ENCODE measurements at places on chromosomes 2 and 18.

DNA sequence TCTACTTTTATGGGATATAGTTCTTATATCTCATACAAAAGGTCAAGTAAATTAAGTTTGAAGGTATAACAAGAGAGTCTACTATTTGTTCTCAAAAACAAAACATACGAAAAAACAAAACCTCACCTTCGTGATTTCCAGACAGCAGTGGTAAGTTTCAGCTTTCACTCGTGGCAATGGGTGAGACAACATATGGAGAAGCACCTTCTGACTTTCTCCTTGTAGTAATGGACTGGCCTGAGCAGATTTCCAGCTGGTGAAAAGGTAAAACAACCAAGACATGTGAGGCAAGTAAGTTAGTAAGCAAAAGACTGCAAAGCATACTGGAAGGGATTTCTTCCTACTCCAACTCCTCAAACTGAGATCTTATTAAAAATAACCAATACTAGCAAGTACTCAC lies 39.6 kb downstream of the RTTN start:
- no peak for DNase-seq

DNA sequence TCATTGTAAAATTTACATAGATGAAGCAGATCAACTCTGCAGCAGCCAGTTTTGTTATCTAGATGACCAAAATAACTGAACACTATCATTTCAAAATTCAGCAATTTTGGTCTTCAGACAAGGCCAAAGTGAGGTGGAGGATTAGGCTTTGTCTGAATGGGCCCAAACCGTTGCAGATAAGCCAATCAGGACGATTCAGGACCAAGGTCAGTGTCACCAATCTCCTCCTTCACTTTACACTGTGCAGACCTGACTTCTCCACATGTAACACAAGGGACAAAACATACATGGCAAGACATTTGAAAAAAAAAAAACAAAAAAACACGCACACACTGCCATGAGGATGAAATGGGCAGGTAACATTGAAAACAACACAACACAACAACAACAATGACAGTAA lies 211.2 kb downstream of the NAPG start:
- DNase-seq = no peak

GRCh38 chr2:39524756-39525635 lies 87.9 kb upstream of the MAP4K3 start:
- no peak for DNase-seq

DNA sequence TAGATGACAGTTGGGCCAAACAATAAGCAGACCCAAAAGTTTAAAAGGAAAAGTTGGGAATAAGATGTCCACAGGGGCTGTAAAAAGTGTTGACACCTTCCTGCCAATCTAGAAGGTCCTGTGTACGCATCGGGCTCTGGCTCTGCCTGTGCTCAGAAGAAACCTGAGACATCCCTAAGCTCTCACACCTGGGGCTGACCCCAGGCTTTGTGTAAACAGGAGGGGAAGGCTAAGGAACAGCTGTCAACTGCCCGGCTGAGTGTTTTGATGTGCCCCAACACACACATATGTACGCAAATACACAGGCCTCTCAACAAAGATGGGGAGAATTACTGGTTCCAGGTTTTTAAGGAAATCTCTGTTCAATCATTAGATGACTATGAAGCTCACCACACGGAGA lies 59.5 kb downstream of the TMEM131 start:
- DNase-seq = no peak

DNA sequence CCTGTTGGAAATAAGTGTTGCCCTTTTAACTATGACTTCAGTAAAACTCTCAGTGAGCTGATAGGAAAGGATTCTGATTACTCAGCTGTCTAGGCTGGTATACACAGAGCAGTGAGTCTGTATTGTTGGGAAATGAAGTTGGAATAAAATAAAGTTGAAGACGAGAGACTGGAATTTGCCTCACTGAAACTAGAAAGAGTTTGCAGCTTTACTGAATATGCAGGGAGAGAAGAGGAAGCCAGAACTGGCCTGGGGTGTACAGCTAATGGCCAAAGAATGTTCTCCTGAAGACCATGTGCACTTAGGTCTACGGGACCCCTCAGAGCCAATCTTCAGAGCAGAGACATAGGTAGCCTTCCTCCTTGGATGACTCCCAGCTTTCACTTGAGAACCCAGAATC lies 26.5 kb downstream of the EIF4E2 start:
- no peak for DNase-seq

DNA sequence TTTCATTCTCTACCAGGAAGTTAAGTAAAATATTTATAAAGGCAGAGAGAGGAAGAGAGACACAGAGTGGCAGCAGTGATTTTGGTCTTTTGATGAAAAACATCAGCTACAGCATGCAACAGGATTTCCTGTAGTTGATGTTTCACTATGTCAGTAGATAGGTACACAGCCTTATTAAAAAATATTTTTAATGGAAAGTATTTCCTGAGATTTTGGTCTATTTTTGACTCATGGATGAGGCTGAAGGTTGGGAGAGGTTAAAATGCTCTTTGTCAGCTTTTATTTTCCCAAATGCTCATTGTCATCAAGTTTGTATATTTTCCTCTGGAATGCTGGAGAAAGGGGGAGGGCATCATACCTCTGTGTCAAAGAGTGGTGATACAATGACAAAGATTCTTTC lies 1112.5 kb downstream of the CBLN2 start:
- DNase-seq = no peak

DNA sequence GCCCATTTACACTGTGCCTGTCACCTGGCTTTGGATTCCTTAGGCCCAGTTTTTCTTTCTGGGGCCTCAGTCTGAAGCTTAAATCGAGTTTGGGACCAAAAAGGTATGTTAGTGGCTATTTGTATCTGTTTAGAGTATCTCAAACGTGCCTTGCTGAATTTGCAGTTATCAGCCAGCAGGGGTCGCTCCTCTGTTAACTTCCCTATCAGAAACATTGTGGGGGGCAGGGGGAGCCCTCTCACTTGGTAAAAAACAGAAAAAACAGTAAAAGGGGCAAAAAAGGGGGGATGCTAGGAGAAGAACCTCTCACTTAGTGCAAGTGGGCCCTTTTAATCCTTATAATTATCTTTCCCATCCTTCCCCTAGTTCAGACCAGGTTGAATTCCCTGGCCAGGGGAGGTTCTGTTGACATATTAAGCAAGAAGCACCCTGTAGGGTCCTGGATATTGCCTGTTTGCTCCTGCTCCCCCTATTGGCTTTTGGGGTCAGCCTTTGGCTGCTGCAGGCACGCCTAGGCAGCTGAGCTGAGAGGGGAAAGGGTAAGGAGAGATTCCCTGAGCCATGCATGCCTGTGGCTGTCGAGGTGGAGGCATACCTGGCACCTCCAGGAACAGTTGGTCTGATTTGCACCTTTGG lies 8.8 kb upstream of the IFIH1 start:
- DNase-seq = peak; percentile 37

GRCh38 chr2:143162997-143163396 lies 33.8 kb downstream of the ARHGAP15 start:
- no peak for DNase-seq

GRCh38 chr2:2834105-2834504 lies 503.0 kb upstream of the MYT1L start:
- DNase-seq = no peak

- peak; percentile 29 for DNase-seq
Measured at GRCh38 chr2:212777020-212777491, 238.5 kb upstream of the ERBB4 start.

DNA sequence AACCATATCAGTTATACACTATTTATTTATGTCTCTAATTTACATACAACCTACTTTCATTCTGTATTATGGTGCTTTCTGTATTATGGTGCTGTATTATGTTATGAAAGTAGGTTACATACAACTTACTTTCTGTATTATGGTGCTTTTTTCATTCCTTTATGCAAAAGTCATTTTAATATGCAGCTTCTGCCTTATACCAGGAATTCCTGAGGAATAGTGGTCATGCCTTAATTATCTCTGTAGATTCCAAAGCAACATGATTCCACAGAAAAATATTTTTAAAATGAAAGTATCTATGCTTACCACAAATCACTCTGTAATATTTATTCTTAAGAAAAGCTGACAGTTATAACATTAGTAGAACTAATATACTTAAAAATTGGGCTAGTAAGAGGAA lies 922.0 kb upstream of the NRXN1 start:
- DNase-seq = no peak

GRCh38 chr18:706405-706804 lies 6.0 kb downstream of the ENOSF1 start:
- no peak for DNase-seq

GRCh38 chr2:160402501-160402900 lies 91.1 kb downstream of the RBMS1 start:
- DNase-seq = no peak

DNA sequence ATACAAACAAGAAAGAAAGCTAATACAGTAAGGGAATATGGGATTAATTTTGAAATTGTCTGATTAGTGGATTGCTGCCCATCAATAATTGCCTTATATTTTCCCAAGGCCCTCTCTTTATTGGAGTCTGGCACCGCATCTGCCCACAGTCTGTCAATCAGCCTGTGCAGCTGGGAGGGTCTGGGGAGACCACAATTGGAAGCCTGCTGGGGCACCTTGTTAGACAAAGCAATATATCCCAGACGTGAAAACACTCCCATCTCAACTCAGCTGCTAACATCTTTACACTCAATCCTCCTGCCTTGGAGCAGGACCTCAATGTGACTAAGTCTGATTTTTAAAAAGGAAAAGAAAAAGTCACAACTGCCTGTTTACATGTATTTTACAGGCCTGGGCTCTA lies 258.6 kb downstream of the SRBD1 start:
- no peak for DNase-seq

DNA sequence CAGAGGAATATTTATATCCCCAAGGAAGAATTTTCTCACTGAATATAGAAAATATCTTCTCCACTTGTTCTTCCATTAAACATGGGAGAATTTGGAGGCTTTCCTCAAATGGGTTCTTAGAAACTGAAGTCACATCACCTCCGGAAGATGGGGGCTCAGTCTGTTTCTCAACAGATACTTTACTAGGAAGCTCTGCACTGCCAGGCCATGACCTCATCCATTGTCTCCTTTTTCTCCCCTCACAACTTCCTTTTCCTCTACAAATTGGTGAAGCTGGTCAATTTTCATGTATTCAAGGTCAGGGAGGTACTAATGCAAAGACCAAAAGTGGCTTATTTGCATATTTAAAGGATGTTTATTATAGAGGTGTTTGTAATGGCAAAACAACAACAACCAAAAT lies 173.1 kb downstream of the RNF152 start:
- DNase-seq = no peak

DNA sequence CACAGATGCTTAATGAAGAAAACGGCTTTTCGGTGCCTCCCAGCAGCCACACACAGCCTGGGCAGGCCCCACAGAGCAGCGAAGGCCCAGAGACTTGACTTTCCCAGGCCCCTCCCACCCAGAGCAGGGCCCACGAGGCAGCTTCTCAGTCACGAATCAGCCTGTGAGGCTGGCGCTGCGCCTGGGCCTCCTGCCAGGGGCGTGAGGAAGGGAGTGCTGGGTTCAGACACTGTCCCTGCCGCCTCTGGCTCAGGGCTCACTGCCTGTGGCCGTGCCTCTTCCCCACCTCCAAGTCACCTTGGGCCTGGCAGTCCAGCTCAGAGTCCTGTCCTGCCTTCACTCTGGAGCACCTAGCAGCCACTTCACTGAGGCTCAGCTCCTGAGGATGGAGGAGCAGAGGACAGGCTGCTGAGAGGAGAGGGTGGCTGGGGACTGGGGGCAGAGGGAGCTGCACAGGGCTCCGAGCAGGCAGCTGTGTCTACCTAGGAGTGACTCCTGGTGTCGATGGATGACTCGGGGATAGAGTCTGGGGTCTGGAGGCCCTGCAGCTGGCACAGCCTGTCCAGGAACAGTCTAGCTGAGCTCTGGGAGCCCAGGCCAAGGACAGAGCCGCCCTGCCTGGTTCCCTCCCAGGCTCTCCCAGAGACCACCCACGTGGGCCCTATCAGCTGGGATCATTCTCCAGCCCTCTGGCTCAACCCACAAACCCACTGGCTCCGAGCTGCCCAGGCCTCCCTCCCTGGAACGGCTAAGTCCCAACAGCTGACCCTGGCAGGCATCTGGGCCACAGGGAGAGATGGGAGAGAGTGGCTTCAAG lies 36.4 kb upstream of the FOSL2 start:
- DNase-seq = peak; percentile 44

GRCh38 chr2:231464576-231465540 lies 574 bp upstream of the NCL start:
- peak; percentile 98 for DNase-seq

DNA sequence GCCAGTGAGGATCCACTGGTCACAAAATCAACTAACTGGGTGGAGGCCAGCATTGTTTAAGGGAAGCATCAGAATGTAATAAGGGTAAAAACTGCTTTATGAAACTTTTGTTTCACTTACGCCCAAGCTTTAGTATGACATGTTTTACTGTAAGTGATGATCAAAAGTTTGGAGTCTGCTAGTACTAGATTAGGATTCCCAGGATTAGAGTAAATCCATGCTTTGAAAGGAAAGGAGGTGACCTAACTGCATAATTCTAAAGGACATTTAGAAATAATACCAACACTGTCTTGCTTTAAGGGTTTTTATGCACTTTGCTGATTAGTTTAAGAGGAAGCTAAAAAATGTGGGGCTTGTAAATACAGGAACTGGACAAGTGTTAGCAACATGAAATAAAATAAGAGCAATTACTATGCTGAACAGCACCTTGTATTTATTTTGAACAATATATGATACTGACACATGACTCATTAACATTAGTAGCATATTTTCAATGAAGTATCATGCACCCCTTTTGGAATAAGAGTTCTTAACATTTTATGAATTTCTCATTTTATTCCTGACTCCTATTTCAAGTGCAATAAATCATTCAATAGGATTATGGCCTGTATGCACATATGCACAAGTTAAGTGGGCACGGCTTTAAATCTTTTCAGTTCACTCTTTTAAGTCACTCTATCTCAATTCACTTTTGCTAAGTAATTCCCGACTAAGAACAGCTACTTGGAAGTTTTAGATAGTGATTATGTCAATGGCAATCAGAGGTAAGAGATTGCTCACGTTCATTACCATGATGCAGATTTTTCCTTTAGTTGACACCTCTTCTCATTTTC lies 62.5 kb downstream of the STK39 start:
- DNase-seq = no peak

DNA sequence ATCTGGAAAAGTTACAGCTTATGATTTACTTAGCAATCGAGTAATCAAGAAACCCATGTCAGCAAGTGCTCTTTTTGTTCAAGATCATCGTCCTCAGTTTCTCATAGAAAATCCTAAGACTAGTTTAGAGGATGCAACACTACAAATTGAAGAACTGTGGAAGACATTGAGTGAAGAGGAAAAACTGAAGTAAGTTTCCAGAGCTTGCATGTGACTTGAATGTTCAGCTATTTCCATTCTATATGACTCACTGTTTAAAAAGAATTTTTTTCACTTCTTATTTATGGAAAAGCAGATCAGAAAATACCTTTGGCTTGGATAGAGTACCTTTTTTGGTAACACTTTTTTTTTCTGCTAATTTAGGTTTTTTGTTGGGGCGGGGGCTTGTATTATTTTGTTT lies 70.7 kb downstream of the PMS1 start:
- DNase-seq = no peak
